ENCODE measurements at places on chromosomes 4 and X. TPM values are rescaled to one million over a fixed set of nuclear protein-coding genes. Genes with fewer than 3 reads are reported as not detected.

- no peak for DNase-seq
These were observed 494.1 kb downstream of the GABRG1 start for GRCh38 chr4:45629717-45630116.

- no peak for DNase-seq
These were observed 738.0 kb upstream of the PITX2 start for GRCh38 chr4:111360906-111361305.

DNA sequence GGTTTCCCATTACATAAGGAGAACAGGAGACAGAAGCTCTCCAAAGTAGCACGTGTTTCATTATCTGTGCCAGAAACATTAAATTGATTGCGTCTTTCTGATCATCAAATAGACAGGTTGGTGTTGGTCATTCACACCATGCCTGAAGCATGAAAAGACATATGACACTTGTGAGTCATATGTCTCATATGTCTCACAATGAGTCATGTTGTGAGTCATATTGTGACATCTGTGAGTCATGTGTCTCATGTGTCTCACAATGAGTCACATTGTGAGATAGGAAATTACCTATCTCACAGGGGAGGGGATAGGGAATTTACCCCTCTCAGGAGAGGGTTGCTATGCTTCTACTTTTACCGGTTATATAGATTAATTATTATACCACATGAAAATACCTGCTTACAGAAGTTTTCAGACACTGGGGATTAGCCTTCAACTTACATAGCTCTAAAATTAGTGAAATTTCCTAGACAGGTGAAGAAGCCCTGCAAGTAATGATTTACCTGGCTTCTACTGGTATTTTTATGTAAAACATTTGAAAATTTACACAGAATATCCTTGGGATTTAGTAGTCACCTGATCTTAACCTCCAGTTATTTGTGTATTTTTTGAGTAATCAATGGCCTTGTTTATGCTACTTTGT is 80.8 kb downstream of the NPFFR2 start:
- no peak for DNase-seq

DNA sequence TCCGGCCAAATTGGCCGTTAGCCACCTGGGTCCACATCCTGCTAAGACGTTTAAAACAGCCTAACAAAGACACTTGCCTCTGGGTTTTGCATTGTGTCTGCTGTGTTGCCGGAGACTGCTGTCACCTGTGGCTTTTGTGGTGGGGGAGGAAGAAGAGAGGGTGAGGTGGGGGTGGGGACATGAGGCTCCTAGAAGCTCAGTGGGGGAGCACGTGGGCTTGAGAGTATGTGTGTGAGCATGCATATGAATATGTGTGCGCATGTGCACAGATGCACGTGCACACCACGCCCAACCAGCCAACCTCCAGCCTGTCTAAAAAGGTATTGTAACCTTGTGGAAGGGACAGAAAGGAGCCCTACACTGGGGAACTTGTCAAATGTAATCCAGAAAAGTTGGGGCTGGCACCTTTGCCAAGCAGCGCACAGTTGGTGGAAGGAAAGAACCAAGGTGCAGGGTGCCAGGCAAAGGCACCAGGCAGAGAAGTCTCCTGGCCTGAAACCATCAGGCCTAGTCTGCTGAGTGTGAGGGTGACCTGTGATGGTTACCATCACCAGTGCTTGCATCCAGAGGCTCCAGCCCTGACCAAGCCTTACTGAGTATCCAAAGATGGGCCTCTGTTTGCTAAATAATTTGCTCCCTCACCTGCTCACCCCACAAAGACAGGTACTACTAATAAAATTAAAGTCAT is 10.1 kb upstream of the SASH3 start:
- no peak for DNase-seq

DNA sequence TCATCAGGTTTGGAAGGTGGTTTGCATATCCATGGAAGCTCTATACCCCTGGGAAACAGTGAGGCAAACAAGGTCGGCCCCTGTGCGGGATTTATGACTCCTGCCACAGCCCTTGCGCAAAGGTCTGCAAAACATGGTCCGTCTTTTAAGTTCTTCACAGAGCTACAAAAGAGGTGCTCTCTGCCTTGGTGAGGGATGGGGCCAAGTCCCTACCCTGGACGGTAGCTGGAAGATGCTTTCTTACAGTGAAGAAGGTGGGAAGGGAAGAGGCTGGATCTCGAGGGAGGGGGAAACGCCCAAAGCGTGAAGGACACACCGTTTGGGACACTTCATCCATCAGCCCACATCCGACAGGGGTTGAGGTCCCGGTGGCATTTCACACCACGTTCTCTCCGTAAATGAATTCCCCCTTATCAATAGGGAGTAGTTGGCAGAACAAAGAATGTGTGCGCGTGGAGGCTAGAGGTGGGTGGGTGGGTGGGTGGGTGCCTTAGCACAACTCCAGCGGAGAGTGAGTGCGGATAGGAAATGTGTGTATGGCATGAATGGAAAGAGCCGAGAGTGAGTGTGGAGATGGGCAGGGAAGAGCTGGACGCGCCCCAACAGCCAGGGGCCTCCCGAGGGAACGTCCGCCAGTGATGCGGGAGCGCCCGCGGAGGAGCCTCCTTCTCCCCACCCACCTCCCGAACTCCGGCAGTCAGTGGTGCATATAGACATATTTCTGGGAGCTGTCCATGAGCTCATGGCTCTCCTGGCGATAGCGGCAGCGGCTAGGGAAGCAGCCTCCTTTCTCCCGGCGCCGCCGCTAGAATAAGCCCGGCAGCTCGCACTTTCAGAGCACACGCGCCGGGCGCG is 68.3 kb downstream of the LARP7 start:
- DNase-seq = no peak

DNA sequence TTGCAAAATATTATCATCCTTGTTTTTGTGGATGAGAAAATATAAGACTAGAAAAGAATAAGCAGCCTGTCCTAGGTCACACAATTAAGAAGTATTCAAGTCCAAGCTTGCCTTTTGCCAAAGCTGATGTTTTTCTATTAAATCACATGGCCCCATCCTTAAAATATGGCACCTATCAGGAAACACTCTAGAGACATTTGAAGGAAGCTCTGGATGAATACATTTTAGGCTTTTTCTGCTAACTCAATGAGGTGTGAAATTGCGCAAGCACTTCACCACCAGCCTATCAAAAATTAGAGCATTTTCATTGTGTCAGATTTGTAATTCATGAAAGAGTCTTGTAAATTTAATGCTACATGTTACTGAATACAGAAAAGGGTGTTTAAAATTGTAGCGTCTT is 251.1 kb upstream of the MAD2L1 start:
- no peak for DNase-seq

- no peak for DNase-seq
These were observed 311.4 kb downstream of the PRDM5 start for GRCh38 chr4:120611092-120611491.

GRCh38 chr4:115711575-115711974 is 598.2 kb upstream of the NDST4 start:
- DNase-seq = no peak

DNA sequence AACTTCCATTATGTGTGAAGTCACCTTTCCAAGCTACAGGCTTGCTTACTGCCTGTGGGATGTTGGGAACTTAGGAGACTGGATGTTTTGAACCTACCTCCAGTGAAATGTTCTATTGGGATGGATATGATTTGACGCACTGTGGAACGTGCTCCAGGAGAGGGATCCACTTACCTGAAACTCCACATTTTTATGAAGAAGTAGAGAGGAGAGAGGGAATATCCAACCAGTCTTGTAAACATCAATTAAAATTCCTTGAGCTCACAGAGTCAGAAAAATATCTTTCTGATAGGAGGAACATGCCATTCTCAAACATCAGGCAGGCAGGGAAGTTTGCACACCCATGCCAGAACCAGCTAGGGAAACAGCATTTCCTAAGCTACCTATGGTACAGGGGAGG is 91.1 kb upstream of the MAOA start:
- no peak for DNase-seq

DNA sequence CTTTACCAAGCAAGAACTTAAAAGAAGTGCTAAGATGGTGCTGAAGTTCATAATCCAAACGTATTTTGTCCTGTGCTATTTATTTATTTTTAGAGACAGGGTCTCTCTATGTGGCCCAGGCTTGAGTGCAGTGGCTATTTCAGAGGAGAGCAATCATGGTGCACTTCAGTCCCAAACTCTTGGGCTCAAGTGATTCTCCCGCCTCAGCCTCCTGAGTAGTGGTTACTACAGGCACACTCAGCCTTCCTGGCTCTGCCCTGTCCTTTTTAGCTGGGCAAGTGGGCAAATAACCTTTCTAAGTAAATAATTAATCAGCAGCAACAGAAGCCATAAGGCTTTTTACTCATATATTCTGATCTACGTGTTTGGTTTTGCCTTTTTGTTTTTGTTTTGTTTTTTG is 2.6 kb downstream of the NSD2 start:
- no peak for DNase-seq

- DNase-seq = no peak
These were observed 5.1 kb upstream of the CXCL8 start for GRCh38 chr4:73735231-73735630.

DNA sequence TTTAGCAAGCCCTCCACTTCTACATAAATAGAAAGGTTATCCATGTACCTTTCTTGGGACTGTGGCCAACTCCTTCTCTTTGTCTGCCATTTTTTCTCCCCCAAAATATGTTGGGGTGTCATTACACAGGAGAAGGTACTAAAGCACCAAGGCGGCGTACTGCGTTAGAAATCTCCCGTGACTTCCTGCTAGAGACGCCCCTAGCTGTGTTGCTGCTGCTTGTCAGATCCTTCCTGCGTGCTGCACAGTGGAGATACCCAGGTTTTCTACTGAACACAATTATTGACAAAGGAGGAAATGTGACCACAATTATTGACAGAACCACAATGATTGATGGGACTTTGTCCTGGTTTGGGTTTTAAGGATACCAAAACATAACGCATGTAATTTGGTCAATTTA is 97.7 kb downstream of the EFHC2 start:
- no peak for DNase-seq

GRCh38 chrX:24495700-24496099 is 30.6 kb downstream of the PDK3 start:
- no peak for DNase-seq

Gene UGT2B17
- 0.23 TPM for total RNA-seq

Gene CT45A10
- not detected for total RNA-seq

Gene GPRASP1
- 16.8 TPM for total RNA-seq

Gene MAGEH1
- total RNA-seq = 19.1 TPM

Gene LUZP4
- not detected for total RNA-seq

Gene BCORL1
- 12.6 TPM for total RNA-seq

Data from ureter (tissue), 1 donor.